ENCODE measurements at places on chromosomes 3 and 15. TPM values are rescaled to one million over a fixed set of nuclear protein-coding genes. Genes with fewer than 3 reads are reported as not detected.

GRCh38 chr3:111749171-111750170 is 109.6 kb upstream of the PHLDB2 start:
- no peaks in the 10 kb centered on the region for H3K27me3 ChIP-seq
- no peaks in the 10 kb centered on the region for H3K4me1 ChIP-seq
- no peak overlapping the region for H3K27ac ChIP-seq
- no peaks in the 10 kb centered on the region for H3K36me3 ChIP-seq
- no peak overlapping the region for H3K4me3 ChIP-seq
- DNase-seq = no peak

Gene WDR82
- total RNA-seq = 49.6 TPM

DNA sequence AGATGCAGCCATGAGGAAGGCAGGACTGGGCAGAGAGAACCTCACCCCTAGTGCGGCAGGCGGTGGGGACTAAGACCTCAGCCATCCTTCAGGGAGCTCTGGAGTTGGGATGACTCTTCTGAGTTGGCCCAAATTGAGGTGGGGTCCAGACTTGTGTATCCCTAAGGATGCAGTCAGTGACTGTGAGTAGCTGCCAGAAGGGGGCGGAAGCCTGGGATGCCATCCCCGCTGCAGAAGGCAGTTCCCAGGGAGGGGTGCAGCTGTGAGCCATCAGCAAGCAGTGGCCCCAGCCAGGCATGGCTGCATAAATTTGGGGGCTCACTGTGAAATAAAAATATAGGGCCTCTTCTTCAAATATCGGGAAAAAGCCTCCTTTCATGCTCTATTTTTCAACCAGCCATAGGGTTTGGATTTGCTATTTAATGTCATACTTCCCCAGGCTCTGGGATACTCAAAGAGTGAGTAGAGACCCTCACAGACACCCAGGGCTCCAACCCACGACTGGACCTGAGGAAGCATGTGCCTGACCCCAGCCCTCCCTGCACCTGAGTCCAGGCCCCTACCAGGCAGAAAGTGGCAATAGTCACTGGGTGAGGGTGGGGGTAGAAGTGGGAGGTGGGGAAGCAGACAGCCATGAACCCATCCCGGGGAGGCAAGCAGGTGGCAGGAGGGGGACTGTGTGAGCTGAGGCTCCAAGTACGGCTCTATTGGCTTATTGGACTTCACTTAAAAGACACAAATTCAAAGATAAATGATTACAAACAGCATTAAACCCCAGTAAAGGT is 30.5 kb downstream of the GRK7 start:
- DNase-seq = no peak
- H3K4me1 ChIP-seq = no peaks in the 10 kb centered on the region
- H3K27me3 ChIP-seq = no peaks in the 10 kb centered on the region
- H3K36me3 ChIP-seq = no peaks in the 10 kb centered on the region
- no peak overlapping the region for H3K27ac ChIP-seq

Gene ASB7
- 12.1 TPM for total RNA-seq

Gene CPEB1
- total RNA-seq = 2.2 TPM

Gene DNAH12
- 0.15 TPM for total RNA-seq

DNA sequence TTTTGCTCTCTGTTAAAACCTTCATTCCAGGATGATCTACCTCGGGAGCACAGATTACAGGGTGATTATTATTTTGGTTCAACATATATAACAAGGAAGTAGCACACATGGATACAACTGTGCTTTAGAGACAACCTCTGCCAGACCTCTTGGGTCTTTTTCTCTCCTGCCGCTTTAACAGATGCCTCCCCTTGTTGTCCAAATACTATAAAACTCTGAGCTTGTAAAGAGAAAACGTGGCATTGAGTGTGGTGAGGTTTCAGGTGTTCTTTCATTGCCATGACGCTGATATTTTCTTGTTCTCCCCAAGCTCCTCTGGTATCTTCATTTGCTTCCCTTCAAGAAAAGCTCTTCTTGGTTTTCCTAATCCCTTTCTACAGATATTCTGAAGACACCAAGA is 29.0 kb downstream of the BCL2L10 start:
- H3K36me3 ChIP-seq = no peaks in the 10 kb centered on the region
- no peak overlapping the region for H3K27ac ChIP-seq
- DNase-seq = no peak
- H3K4me3 ChIP-seq = no peak overlapping the region

DNA sequence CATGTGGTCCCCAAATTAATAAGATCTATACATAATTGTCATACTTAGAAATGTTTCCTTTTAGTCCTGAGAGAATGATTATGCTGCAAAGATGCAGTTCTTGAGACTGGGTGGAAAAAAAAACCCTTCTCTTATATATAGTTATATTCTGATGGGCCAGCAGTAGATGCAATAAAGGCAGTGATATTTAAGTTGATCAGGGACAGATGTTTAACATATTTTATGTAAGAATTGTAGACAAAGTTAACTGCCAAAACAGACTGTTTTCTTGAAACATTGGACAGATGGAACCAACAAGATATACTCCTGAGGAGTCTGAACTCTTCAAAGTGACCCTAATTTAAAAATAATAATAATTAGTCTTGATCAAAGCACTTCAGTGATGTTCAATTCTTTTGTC is 172.0 kb upstream of the LRIG1 start:
- H3K4me3 ChIP-seq = no peak overlapping the region
- H3K36me3 ChIP-seq = no peaks in the 10 kb centered on the region
- DNase-seq = no peak
- H3K4me1 ChIP-seq = no peaks in the 10 kb centered on the region
- no peak overlapping the region for H3K27ac ChIP-seq

DNA sequence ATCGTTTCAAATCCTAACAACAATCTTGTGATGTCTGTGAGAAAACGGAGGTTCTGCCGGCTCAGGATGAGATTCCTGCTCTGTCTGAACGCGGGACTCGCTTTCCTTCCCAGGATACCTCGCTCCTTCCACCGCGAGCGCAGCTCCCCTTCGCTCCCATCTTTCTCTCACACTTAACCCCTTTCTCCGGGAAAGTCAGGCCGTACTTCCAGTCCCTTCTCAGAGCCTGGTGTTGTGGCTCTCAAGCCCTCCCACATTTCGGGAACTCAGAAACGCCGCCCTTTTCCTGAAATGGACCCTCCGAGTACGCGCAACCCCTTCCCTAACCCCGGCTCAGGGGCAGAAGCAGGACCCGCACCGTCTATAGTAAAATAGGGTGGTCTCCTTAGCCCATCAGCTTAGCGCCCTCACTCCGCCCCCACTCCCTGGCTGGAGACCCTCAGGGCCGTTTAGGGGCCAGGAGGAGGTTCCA is 378 bp upstream of the FEM1B start:
- H3K4me1 ChIP-seq = peaks cover 39% of the 10 kb centered on the region
- peak overlapping the region; percentile 98 for H3K27ac ChIP-seq
- no peaks in the 10 kb centered on the region for H3K36me3 ChIP-seq
- DNase-seq = no peak
- no peaks in the 10 kb centered on the region for H3K27me3 ChIP-seq
- H3K4me3 ChIP-seq = peak overlapping the region; percentile 70

- no peak for DNase-seq
- H3K27me3 ChIP-seq = no peaks in the 10 kb centered on the region
- no peaks in the 10 kb centered on the region for H3K4me1 ChIP-seq
Measured at GRCh38 chr3:189334064-189334920, 162.5 kb downstream of the TPRG1 start.

GRCh38 chr3:187728248-187728647 is 17.0 kb downstream of the BCL6 start:
- no peak for DNase-seq
- H3K27ac ChIP-seq = peak overlapping the region; percentile 55
- H3K36me3 ChIP-seq = peaks cover 36% of the 10 kb centered on the region
- no peaks in the 10 kb centered on the region for H3K4me1 ChIP-seq
- no peaks in the 10 kb centered on the region for H3K27me3 ChIP-seq

GRCh38 chr3:173065543-173065981 is 75.5 kb downstream of the SPATA16 start:
- no peaks in the 10 kb centered on the region for H3K4me1 ChIP-seq
- no peaks in the 10 kb centered on the region for H3K27me3 ChIP-seq
- H3K36me3 ChIP-seq = no peaks in the 10 kb centered on the region

Gene GOLGA8S
- total RNA-seq = not detected

DNA sequence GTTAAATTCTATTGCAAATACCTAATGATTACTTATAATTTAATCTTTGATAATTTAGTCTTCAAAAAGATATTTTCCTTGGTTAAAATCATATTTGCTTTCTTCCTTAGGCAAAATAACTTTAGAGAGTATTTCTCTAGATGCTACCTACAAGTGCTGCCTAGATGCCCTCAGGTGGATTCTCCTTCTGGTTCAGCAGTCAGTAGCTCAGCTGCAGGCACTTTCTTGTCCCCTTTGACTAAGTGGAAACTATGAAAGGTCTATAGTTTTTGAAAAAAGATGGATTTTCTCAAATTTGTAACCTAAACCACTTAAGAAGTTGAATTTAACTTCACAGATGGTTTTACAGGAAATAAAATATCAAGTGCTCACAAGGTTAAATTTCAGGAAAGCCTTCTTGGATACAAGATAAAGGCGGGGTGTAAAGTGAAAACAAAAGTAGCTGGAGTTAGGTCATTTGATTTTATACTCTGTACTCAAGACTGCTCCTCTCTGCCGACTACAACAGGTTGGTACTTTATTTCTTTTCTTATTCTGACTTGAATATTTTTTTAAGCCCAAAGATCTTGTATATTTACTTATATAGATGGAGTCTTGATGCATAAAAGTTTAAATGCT is at the start of gene ACKR4:
TSS of gene ACKR4 (plus strand) at position 455 of the 618 bp plus-strand sequence. CDS start 3,128 bp downstream, outside the sequence.
- no peak within 1 kb of the TSS for H3K27ac ChIP-seq
- no peaks in the 10 kb centered on the region for H3K36me3 ChIP-seq
- no peak for DNase-seq
- H3K27me3 ChIP-seq = no peaks in the 10 kb centered on the region
- no peaks in the 10 kb centered on the region for H3K4me1 ChIP-seq
- H3K4me3 ChIP-seq = peak within 1 kb of the TSS; percentile 11
